Brain pericyte (primary cell): ENCODE measurements at places on chromosomes 3 and 15.

DNA sequence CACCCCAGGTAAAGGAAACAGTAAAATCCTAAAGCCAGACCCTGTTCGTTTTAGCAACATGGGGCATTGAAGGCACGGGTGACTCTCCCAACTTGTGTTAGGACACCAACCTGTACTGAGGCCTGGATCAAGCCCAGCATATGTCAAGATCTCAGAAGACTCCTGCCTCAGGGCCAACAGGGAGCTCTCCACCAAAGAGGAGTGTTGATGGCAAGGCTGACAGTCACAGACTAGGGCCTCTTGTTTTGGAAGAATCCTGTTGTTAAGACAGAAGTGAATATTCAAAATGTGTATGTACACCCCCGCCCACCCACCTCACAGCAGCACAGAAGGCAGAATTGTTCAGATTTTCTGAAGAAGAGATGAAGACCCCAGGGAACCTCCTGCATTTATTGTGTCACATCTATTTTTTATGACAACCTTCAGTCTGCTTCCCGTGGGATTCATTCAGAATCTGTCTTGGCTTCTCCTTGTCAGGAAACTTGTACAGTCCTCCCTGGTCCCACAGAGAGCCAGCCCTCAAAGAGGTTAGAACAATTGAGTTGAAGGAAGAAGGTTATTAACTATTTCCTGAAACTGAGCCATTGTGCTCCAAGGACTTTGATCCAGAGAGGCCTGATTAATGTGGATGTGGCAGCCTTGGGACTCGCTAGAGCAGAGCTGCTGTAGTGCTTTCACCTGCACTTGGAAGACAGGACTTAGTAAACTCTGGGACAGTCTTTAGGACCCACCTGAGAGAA lies 61.7 kb upstream of the PLXNA1 start:
- no peak for DNase-seq

- DNase-seq, result no peak
Observed at GRCh38 chr15:51065261-51065660, 29.4 kb downstream of the TNFAIP8L3 start.

DNA sequence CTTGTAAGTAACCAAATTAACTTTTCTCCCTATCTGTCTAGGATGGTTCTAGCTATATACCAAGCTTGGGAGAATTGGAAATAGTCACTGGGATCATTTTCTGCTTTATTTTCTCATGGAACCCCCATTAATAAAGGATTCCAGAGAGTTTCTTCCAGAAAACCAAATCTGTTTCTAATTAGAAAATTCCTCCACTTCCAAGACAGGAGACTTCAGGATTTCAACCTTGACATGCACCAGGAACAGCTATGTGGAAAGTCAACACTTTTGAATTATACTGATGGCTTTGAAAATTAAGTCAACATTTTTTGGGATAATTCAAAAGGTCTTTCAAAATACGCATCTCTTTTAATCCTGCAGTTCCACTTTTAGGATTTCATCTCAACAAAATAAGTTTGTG lies 138.3 kb downstream of the MEX3B start:
- DNase-seq, result no peak

DNA sequence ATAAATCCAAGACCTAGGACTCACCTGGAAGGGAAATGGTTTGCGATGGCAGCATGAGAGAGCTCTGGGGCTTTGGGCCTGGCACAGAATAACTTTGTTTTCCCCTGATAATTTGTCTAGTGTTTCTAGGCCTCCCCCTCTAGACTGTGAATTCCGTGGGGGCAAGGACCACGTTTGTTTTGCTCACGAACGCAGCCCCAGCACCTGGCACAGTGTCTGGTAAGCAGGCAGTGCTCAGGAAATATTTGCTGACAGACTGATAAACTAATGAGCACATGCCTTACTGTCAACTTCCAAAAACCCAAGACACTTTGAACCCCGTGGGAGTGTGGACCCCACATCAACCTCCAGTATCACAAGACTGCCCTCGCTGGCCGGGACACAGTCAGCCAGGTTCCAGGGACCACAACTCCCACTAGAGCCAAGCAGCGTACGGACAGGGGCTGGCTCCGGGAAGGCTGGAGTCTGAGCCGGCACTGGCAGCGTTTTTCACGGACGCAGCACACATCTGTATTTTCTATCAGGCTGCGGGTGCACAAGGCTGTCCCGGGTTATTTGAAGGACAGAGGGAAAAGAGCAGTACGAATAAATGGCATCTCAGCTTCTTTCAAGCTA lies 146.5 kb downstream of the XXYLT1 start:
- no peak for DNase-seq

DNA sequence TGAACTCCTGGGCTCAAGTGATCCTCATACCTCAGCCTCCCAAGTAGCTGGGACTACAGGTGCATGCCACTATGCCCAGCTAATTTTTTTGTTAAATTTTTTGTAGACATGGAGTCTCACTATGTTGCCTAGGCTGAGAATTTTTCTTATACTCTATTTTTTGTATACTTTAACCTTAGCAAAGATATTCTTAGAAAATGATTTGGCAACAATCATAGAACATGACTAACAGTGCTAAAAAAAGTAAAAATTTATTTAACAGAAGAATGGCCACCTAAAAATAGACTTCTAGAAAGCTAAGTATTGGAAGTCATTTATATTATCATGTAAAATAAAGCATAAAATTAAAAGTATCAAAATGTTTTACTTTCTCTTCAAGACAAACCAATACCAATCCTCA lies 322.3 kb downstream of the PLCL2 start:
- no peak for DNase-seq
